Activated CD4-positive, alpha-beta T cell treated with anti-CD3 and anti-CD28 coated beads, Interleukin-2, amount 50 U/mL, for 16 hours (primary cell): ENCODE measurements at places on chromosomes 5 and 9.
A peak's percentile ranks its signal among the peaks of the same experiment; 100 is the strongest.

DNA sequence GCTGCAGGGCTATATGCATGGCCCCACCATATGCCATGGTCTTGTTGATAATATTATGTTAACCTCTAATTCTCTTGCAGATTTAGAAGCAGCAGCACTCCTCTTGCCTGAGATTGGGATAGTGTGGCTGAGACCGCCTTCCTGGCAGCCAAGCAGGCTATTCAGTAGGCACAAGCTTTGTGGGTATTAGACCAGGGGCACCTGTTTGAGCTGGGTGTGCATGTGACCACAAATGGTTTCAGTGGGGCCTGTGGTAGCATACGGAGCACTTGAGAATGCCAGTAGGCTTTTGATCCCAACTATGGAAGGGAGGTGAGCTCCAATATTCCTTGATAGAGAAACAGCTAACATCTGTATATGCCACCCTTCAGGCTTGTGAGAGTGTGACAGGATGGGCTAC, 625.1 kb upstream of the NUDT12 start:
- DNase-seq = no peak

DNA sequence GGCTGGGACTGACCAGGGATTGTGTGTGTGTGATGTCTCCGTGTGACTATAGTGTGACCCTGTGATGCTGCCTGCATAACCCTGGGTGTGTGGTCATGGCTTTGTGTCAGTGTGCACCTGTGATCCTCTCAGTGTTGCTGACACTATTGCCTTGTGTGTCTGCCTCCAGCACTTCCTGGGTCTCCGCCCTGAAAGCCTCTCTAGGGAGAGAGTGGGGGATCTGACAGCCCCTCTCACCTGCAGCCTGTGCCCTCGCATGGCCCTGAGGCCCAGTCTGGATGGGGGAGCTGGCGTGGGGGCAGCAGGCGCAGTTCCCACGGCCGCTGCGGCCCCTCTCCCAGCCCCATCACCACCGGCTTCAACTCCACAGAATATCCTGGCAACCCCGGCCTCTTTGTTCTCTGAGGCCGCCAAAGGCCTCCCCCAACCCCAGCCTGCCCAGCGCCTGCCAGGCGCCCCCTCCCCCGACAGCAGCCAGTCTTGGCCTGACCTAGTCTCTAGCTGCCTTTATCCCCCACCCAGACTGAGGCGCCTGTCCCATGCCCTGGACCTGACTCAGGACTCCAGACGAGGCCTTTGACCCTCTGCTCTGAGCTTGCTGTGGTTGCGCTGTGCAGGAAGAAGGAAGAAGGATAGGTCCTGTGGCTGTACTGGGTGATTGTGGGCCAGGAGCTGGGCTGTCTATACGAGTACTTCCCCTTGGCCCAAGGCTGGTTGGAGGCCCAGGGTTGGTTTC, 38.7 kb downstream of the CXXC5 start:
- DNase-seq = no peak

DNA sequence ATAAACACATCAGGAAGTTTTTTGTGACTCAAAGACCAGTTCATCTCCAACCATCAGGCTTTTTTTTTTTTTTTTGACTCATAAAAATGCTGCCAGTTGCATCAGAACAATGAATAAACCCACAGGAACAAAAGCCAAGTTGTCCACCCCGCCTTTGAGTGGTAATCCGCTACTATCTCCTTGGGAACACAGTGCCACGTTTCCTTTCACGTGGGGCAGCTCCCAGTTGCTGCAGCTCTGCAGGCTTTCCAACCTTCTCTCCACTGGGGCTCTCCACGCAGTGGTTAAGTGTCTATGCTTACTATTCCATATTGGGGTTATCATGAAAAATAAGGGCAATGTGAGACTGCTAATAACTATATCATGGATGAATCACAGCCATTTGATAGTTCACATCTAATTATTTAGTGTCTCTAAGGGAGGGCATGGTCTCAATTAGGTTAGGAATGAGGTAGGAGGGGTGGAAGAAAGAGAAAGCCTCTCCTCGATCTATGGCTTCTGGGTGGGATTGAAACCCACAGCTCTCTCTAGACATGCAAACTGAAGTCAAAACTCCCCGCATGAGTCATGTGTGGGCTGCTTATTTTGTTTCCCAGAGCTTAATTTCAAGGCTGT, 55.8 kb upstream of the ACTBL2 start:
- no peak for DNase-seq

DNA sequence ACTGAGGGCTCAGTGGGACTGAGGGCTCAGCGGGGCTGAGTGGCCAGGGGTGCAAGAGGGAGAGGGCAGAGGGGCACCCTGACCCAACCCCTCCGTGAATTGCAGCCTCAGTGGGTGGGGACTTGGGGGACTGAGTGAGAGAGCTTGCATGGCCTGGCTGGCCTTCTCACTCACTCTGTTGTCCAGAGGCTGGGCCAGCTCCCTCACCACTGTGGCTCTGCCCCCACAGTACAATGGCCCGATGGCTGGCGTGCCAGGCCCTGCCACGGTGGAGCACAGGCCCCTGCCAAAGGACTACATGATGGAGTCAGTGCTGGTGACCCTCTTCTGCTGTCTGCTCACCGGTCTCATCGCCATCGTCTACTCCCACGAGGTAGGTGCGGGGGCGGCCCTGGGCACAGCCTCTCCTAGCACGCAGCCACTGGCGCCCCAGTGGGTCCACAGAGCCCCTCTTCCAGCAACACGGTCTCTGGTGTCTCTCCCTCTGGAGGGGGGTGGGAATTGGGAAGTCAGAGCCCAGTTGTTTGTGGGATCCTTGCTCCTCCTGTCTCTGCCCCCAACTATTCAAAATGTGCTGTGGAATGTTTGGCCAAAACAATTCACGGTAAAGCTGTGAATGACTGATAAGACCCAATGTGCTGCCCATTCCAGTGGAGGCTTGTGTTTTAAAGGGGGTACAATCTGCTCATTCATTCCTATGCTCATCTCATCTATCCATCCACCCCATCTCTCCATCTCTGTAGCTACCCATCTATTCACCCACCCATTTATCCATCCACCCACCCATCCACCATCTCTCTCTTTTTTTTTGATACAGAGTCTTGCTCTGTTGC, 10.7 kb downstream of the PRRT1B start:
- DNase-seq = no peak

DNA sequence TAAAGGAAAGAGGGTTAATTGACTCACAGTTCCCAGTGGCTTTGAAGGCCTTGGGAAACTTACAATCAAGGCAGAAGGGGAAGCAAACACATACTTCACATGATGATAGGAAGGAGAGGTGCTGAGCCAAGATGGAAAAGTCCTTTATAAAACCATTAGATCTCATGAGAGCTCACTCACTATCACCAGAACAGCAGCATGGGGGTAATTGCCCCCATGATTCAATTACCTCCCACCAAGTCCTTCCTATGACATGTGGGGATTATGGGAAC, 99.7 kb downstream of the PTTG1 start:
- no peak for DNase-seq

DNA sequence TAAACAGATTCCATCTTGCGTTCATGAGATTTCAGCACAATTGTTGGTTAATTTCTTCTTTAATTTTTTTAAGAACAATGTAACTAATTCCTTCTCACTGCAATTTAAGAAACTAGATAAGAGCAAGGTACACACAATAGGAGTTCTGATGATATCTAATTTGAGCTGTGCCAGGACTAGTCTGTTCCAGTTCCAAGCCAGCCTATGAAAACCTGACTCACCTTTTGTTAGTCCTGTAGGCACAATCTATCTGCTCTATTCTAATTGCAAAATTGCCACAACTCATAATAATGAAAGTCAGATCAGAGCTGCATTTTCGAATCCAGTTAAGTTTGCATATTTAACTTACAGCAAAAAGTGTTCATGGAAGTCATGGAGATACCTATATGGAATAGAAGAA, 494.1 kb upstream of the TUSC1 start:
- no peak for DNase-seq

DNA sequence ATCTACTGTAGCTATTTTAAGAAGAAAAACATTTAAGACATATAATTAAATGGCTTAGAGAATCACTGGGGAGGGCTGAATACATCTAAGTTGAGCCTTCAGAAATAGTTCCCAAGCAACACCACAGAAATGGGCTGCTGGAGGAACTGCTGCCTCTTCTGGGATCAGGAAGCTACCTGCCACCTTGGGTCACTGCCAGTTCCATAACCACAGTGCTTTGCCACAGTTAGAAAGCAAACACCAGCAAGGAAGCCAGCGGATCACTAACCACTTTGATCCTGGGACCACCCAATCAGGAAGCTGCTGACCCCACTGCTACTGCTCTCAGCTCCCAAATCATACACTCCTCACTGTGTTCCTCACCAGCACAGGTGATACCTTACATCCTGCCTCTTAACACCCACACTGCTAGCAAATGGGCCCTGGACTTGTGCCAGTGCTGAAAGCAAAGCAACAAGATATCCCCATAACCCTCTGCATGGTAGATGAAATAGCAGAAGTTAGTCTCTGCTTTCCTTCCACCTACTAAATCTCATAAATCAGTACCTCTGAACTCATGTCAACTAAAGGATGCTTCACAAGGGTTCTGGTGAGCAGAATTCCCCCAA, 346.9 kb downstream of the DEPDC1B start:
- no peak for DNase-seq

- no peak for DNase-seq
Measured at GRCh38 chr5:87827539-87827938, 414.8 kb upstream of the CCNH start.

- peak; percentile 47 for DNase-seq
Measured at GRCh38 chr9:137241490-137242268, 592 bp downstream of the TUBB4B start.

DNA sequence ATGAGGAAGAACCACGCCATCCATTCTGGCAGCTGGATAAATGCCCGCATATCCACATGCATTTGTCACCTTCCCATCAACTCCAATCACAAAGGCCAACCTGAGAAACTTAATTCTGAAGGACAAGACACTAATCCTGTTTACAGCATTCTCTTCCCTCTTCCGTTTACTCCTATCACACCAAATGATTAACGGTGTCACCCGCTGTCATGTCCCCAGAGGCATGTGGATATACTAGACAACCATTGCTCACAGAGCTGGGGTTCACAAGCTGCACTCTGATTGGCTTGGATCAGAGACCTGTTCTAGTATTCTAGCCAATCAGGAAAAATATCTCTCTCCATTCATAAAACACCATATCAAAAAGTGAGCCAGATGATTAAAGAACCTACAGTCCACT, 3.6 kb downstream of the MACROH2A1 start:
- DNase-seq = no peak

GRCh38 chr9:130450344-130451003, 5.7 kb downstream of the ASS1 start:
- DNase-seq = no peak

GRCh38 chr5:95379133-95379532, 12.0 kb upstream of the FAM81B start:
- DNase-seq = no peak
